ENCODE measurements at places on chromosomes 3 and 15.

DNA sequence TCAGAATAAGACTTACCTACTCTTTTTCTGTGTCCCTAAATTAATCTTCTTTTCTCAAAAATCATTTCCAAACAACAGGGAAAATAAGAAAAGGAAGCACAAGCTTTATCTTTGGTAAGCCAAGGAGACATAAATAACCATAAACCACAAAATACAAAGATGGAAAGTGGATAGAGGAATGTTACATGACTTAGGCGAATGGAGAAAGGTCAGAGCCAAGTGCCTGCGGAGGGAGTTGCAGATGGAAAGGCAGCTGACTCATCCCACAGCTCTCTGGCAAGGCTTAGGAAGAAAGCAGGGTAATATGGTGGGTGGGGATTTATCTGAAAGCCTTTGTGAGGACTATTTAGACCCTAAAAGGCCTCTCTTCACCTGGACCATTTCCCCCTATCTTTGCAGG lies 72.8 kb downstream of the GALK2 start:
- DNase-seq, result peak; percentile 85

GRCh38 chr15:96053031-96053780 lies 277.3 kb upstream of the NR2F2 start:
- no peak for DNase-seq

GRCh38 chr3:39977058-39977794 lies 167.8 kb downstream of the MYRIP start:
- no peak for DNase-seq

GRCh38 chr15:90539789-90540188 lies 10.1 kb downstream of the CRTC3 start:
- no peak for DNase-seq

- DNase-seq, result no peak
These were observed 127.5 kb downstream of the FNDC3B start for GRCh38 chr3:172166890-172167289.

DNA sequence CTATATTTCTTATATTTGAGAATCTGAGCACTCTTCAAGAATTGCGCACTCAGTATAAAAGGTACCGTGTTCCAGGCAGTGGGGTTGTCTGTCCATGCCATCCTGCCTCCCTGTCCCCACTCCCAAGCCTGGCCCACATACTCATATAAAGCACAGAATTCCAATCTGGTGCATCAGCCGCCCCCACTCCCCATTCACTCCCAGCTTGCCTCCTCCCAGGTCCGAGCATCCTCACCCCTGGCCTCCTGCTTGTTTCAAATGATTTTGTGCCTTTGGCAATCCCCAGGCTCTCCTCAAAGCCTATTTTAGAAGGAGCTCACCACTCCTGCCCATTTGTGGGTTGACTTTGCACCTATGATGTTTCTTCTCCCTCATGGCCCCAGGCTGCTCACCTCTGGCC lies 22.2 kb upstream of the IGF1R start:
- no peak for DNase-seq

DNA sequence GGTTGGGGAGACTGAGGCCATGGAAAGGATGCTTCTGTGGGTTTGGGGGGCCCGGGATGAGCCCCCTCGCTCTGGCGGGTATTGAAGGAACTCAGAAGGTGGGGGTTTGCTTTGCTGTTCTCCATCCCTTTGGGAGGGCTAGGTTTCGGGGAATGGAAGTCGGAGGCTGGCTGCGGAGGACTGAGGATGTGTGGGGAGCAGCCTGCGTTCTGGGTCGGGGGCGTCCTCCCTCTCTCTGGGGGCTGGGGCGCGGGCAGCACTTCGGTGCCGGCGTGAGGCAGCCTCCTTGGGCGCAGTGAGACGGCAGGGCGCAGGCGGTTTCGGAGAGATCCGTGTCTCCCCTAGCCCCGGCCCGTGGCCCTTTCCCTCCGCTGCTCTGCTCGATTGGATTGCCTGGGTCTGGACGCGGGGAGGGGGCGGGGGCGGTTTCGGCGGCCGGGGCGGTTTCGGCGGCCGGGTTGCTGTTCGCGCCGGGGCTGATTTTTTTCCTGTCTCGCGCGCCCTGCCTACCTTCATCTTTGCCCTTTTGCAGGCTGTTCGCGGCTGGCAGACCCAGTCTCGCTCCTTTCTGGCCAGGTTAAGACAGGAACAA lies 1.4 kb downstream of the PTPRG start:
- DNase-seq, result no peak

DNA sequence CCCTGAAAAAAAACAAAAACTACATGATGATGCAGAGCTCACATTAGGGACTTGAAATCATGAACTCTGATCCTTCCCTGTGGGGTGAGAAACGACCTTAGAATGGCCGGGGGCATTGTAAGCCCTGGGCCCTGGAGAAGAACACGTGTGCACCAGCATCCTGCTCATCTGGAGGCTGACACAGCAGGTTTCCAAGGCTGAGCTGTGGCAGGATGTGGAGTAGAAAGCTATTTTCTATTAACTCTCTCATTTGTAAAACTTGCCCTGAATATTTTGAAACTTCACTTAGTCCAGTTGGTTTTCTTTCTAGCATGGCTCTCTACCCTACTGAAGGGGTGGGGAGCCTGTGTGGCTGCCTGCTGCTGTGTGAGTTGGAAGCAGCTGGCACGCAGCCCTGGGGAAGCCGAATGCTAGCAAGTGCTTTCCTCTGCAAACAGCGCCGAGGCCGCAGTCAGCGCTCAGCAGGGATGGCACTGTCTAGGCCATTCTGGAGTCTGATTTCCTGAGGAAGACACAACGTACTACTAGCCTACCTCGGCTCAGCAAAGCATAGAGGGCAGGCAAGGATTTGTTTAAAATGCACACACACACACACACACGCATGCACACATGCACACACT lies 58.0 kb downstream of the GABRG3 start:
- DNase-seq, result no peak

- DNase-seq, result peak; percentile 89
These were observed 1.2 kb downstream of the B2M start for GRCh38 chr15:44712346-44713005.

DNA sequence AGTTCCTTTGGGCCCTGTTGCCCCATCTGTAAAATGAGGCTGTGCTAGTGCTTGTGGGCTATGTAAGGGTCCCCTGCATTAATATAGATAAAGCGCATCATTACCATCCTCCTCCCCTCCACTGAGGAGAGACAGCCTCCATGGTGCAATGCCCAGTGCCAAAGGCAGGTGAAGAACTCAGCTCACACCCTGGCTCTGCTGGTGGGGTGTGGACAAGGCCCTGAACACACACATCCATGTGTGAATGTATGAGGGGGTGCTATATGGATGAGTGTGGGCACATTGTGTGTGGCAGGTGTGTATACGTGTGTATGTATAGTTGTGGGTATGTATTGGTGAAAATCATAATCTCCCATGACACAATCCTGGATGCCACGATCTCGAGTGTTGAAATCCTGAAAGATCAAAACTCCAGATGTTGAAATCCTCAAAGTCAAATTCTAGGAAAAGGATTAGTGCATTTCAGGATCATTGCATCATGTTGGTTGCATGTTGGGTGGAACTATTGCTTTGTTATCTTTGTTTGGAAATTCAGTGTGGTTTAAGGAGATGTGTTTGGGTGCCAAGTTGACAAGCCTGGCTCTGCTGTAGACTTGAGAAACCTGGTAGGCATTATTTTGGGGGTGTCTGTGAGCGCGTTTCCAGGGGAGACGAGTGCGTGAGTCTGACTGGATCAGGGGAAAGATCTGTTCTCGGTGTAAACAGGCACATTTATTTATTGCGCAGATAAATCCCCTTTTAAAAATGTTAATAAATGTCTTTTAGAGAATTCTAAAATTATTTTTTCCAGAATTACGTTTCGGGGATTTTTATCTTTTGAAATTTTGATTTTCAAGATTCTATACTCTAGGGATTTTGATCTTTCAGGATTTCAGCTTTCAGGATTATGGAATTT lies 42.0 kb upstream of the SEC61A1 start:
- peak; percentile 60 for DNase-seq

DNA sequence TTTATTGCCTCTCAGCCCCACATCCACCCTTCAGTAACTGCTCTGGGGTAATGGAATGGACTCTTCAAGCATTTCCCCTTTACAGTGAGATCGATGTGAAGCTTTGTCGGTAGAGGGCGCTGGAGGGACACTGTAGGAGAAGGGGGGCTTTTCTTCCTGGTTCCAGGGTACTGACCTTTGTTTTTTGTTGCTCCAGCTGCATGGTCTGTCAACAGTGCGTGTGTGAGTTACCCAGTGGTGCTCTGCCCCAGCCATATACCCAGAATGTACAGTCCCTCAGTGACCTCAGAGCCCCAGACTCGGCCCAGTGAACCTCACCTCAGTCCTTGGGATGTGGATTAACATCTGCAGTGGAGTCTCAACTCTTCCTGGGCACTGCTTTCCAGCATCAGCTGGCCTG lies 180.3 kb upstream of the TSC22D2 start:
- peak; percentile 79 for DNase-seq

GRCh38 chr3:48047841-48048464 lies 31.7 kb upstream of the MAP4 start:
- no peak for DNase-seq

DNA sequence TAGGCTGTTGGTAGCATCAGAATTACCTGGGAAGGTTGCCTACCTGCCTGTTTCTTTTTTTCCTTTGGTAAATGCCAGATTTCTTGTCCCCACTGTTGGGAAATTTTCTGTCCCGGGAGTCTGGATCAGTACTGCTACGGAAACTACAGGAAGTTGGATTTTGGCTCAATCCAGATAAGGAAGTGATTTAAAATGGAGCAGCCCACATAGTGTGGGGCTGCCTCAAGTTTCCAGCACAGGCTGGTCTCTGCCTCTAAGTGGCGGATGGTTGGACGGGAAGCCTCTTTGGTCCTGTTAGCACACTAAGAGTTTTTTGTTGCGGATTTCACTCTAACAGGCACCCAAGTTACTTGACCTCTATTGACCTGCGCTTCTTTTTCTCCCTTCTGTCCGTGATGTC lies 54.7 kb downstream of the EEFSEC start:
- no peak for DNase-seq

DNA sequence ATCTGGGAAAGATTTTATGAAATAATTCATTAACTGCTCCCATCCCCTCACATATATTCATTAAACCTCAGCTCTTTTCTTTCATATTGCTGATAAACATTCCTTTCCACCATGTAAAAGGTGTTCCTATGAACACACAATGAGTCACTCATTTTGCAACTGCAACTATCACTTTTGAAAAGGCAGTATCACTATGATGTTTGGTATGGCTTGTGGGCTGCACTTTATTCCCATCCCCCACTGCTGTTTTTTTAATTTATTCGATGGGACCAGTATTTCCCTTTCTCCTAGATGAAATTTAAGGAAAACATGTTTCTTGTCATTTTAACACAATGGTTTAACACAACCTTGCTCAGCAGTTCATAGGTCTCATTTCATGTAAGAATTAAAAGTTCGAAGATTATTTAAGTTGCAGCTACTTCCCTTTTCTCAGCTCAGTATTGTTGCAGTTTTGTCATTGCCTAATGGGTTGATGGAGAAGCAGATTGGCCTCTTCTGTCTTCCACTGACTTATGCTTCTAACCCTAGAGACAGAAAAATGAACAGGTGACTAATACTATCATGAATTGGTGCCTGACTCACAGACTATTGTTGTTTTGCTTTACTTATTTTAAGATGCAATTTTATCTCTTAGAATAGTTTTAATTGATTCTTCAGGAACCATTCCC lies 280.3 kb downstream of the ZPLD1 start:
- DNase-seq, result no peak

- DNase-seq, result no peak
These were observed 514.6 kb upstream of the CNTN3 start for GRCh38 chr3:75129101-75129500.

DNA sequence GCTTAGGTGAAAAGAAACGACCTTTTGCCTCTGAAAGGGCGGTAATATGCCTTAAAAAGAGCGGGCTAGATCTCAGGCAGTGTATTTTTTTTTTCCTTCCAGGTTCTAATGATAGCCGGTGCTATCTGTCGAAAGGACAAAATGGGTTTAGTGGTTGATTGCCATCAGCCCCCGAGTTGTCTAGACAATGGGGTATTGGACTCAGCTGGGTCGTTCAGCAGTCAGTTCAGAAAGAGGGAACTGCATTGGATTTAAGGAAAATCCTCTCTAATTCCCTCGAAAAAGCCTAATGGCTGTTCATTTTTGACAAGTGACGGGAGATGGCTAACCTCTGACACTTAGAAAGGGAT lies 728 bp downstream of the EIF2B5 start:
- no peak for DNase-seq

GRCh38 chr3:39427506-39427905 lies 21.0 kb downstream of the RPSA start:
- no peak for DNase-seq

DNA sequence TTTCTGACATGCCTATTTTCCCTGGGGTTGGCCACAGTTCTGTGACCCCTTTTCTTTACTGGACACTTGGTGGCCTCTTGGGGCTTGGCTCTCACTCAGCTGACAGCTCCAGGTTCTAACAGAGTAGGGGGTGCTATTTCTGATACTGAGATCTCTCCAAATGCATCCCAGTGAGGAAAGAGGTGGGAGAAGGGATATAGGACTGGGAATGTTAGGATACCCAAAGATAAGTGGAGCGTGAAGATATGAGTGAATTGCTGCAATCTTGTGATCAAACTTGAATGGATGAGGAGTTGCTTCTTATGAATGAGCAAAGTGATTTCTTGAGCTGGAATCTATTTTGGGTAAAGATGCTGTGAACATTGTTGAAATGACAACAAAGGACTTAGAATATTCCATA lies 74.6 kb downstream of the ATP2B2 start:
- DNase-seq, result no peak

- DNase-seq, result no peak
These were observed 1.8 kb downstream of the CX3CR1 start for GRCh38 chr3:39277893-39278615.

GRCh38 chr15:45868109-45868691 lies 233.4 kb downstream of the SQOR start:
- DNase-seq, result no peak

- DNase-seq, result no peak
These were observed 81.4 kb upstream of the LMOD3 start for GRCh38 chr3:69203631-69204314.

GRCh38 chr3:65548848-65549625 lies 489.7 kb downstream of the MAGI1 start:
- no peak for DNase-seq

DNA sequence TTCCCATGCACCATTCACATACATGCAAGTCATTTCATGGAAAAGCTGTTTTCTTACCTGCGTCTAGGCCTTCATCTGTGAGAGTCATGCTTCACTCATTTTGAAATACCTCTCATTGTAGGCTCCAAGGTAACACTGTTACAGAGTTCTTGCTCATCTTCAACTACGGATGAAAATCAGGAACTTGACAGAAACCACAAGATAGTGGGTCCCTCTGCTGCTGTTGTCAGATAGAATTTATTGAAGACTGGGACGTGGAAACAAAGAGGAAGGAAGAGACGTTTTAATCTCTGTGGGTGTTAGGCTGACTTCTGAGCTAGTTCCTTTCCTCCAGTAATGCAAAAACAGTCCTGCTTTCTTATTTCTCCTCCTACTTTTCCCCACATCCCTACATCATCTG lies at the start of gene P2RY14:
P2RY14 (minus strand) TSS at position 313 of the 400 bp plus-strand sequence. CDS start 64,226 bp downstream, outside the sequence.
- DNase-seq, result no peak
